Occipital lobe (tissue), 3 donors: ENCODE measurements at places on chromosomes 16 and 17. TPM values are rescaled to one million over a fixed set of nuclear protein-coding genes. Genes with fewer than 3 reads are reported as not detected.
A peak's percentile ranks its signal among the peaks of the same experiment; 100 is the strongest.

GRCh38 chr16:35750157-35750689 is 2290.8 kb downstream of the TP53TG3F start:
- DNase-seq, result no peak

The TBC1D3B gene
- 1.9 TPM for total RNA-seq

- no peak for DNase-seq
Measured at GRCh38 chr16:62620275-62620674, 584.0 kb upstream of the CDH8 start.

The MAF gene
- total RNA-seq, result 26.8 TPM

The DNAI2 gene
- total RNA-seq, result not detected

DNA sequence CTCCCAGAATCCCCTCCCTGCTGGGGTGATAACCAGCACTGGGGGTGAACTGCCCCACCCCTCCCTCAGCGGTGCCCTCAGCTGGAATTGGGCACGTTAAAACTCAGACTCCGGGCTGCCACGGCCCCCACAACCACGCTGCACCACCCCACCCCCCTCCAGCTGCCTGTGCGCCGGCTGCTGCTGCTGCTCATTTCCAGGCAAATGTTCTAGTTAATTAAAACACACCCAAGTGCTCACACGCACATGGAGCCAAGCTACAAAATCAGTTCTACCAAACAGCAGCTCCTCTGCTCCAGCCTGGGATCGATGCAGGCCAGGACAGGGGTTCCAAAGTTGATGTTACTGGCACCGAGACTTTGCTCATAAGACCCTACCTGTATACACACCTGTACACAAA is 180.5 kb downstream of the ZNF423 start:
- no peak for DNase-seq

The PLXDC1 gene
- total RNA-seq, result 9.4 TPM

DNA sequence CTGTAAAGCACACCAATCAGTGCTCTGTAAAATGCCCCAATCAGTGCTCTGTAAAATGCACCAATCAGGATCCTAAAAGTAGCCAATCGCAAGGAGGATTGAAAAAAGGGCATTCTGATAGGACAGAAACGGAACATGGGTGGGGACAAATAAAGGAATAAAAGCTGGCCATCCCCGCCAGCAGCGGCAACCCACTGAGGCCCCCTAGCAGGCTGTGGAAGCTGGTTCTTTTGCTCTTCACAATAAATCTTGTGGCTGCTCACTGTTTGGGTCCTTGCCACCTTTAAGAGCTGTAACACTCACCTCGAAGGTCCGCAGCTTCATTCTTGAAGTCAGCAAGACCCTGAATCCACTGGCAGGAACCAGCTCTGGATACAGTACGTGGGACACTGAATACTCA is 162.4 kb upstream of the TBX2 start:
- no peak for DNase-seq

DNA sequence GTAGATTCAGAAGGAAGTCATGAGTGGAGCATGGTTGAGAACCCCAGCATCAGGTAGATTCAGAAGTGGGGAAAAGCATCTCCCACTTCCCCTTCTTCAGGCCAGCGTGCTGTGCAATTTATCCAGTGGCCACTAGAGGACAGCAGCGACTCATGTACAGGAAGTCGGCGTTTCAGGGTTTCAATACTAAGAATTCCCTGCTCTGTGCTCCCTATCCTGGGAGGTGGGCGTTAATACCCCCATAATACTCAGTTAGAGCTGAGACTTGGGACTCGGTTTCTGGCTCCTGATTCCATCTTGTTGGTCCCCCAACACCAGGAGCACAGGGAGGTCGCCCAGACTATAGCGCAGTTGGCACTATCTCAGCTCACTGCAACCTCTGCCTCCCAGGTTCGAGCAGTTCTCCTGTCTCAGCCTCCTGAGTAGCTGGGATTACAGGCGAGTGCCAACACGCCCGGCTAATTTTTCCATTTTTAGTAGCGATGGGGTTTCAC is 75.3 kb upstream of the AMZ2 start:
- peak; percentile 21 for DNase-seq

- no peak for DNase-seq
Measured at GRCh38 chr17:81868674-81869220, 2.4 kb downstream of the ARHGDIA start.

DNA sequence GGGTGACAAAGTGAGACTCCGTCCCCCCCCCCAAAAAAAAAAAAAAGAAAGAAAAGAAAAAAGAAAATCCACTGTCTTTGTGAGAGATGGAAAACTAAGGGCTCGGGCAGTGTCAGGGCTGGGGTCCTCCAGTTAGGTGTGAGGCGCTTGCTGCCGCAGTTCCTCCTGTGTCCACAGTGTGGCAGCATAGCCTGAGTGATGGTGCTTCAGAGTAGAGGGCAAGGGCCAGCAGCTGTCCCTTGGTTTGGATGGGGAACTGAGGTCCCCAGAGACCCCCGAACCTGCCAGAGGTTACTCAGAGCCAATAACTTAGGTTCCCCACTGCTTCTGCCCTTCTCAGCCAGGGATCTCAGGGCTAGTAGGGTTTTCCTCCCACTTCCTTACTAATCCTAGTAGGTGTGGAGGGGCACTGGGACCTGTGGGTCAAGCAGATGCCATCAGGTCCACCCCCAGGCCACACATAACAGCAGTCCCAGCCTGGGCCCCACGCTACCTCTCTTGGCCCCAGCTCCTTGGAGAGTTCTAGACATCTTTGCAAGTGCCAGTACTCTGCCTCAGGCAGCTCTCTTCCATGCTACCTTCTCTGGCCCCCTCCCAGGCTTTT is 7.9 kb upstream of the LLGL1 start:
- DNase-seq, result peak; percentile 15

DNA sequence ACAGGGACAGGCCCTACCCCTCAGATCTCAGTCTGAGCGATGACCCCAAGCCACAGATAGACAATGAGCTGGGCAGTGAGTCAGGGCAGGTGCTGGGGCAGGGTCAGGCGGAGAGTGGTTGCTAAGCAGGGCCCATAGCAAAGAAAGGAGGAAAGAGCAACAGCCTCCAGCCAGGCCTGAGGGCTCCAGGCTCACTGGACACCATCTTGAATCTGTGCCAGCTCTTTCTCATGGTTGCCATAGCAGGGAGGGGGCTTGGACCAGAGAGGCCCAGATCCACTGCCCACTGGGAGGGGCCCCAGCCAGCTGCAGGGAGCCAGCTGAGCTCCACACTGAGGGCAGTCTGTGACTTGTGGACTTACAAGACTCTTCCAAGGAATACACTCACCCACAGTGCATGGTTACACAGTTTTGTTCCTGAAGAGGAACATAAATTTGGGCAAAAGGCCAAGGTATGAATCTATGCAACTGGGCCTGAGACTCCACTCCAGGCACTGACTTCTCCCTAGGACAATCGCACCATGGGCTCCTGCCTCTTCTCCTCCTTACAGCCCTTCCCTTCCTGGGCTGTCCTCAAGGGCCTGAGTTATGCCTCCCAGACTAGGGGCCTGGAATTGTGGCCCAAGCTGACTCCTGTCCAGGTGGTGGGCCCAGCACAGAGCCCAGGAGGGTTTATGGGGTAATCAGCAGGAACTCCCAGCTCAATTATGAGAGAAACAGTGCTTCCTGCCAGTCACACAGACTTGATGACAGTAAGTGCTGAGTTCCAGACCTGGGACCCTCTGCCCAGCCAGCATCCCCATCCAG is 59.9 kb downstream of the BEAN1 start:
- DNase-seq, result peak; percentile 16

The XAF1 gene
- 2.5 TPM for total RNA-seq

The ABAT gene
- 86.1 TPM for total RNA-seq

DNA sequence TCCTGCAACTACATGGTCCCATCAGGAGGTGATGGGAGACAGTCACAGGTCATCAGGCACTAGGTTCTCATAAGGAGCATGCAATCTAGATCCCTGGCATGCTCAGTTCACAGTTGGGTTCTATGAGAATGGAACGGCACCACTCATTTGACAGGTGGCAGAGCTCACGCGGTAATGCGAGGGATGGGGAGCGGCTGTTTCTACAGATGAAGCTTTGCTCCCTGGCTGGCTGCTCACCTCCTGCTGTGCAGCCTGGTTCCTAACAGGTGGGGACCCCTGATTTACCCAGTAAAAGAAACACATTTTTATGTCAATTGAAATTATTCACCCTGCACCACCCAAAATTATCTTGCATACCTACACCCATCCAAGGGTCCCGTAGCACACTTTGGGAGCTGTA is 42.7 kb upstream of the ZNHIT3 start:
- no peak for DNase-seq

DNA sequence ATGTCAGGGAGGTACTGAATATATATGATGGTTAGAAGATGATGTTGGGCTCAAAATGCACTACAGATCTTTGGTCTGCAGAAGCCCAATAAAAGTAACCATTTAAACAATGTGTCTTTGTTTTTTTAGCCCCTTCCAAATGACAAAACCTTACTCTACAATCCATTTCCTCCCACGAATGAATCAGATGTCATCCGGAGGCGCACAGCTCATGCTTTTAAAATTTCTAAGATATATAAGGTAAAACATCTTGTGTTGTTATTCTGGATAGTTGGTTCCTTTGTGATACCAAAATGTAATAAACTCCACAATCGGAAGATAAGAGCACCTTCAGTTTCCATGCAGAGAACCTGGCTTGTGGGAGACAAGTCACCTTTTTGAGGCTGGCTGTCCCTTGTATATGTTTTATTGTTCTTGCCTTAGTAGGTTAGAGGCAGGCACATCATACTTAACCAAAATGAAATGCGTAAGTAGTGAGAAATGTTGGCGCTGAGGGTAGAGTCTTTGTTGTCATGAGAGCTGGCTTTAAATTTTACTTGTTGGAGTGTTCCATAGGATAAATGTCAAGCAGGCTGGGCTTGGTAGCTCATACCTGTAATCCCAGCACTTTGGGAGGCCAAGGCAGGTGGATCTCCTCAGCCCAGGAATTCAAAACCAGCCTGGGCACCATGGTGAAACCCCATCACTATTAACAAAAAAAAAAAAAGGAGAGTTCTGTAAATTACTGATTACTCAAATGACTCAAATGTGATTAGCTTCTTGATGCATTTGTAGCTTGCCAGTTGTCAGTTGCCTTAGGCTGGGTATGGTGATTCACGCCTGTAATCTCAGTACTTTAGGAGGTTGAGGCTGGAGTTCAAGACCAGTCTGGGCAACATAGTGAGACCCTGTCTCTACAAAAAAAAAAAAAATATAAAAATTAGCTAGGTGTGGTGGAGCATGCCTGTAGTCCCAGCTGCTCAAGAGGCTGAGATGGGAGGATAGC is 19.7 kb upstream of the SNTB2 start:
- no peak for DNase-seq

DNA sequence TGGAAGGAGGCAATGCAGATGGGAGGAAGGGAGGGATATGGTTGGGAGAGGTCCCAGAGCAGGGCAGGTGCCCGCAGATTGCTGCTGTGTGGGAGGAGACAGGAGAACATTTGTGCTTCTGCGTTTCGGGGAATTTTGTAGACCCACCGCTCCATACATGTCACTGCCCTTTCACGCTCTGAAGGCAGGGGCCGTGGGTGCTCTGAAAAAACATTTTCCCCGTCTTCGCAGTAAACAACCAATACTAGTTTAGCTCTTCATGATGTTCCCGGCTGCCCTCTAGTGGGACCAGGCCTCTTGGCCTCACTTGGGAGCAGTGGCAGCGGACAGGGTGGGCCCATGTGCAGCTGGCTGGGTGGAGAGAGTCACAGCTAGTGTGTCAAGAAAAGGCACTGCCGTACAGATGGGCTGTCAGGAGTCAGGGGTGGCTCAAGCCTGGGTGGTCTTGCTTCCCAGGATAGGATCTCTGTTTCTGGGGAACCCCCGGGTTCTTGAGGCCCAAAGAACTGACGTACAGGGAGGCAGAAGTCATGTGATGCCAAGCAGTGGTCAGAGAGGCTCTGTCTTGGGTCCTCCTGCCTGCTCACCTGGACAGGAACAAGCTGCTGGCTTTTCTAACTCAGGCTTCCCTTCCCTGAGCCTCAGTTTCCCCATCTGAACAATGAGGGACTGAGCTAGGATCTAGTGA is 46.5 kb upstream of the CPNE2 start:
- DNase-seq, result peak; percentile 3

DNA sequence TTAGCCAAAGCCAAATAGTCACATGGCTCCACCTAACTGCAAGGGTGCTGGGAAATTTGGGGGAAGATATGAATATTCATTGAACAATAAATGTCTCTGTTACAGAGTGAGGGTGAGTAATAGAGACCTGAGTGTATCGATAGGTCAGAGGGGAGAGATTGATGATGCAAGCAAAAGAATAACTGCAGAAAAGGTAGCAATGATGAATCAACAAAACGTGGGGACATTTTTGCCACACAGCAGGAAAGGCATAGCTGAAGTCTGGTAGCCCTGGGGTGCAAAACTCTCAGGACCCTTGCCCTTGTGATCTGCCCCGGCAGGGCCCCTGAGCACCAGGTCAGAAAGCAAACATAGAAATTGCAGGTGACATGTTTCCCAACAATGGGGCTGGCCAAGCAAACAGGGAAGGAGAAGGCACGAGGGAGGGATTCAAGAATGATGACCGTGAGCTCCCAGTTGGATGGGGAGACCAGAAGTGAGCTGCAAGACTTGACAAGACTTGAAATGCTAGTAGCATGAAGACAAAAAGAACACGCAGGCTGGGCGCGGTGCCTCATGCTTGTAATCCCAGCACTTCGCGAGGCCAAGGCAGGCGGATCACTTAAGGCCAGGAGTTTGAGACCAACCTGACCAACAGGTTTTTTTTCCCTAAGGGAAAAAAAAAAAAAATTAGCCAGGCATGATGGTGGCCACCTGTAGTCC is 12.7 kb upstream of the HERPUD1 start:
- DNase-seq, result no peak

The NPIPA2 gene
- total RNA-seq, result not detected

GRCh38 chr17:33291248-33292200 is 1.6 kb downstream of the ASIC2 start:
- no peak for DNase-seq

The ATP2A1 gene
- 0.16 TPM for total RNA-seq

GRCh38 chr17:72609501-72609900 is 483.0 kb downstream of the SLC39A11 start:
- DNase-seq, result no peak

The KIF2B gene
- total RNA-seq, result not detected

GRCh38 chr16:13453325-13453724 is 466.6 kb upstream of the ERCC4 start:
- no peak for DNase-seq

The STH gene
- total RNA-seq, result 3.9 TPM

The RAPGEFL1 gene
- 17.0 TPM for total RNA-seq

The OR2C1 gene
- total RNA-seq, result 0.62 TPM

The SPATA22 gene
- 0.78 TPM for total RNA-seq

- no peak for DNase-seq
Measured at GRCh38 chr17:27771586-27771985, 28.7 kb downstream of the NOS2 start.

GRCh38 chr17:77140878-77141767 is at the start of gene SEC14L1:
Gene SEC14L1 (plus strand): TSS chr17:77140969. CDS start chr17:77143597, 2,628 bp downstream.
- no peak for DNase-seq

The C16orf46 gene
- total RNA-seq, result 1.4 TPM

DNA sequence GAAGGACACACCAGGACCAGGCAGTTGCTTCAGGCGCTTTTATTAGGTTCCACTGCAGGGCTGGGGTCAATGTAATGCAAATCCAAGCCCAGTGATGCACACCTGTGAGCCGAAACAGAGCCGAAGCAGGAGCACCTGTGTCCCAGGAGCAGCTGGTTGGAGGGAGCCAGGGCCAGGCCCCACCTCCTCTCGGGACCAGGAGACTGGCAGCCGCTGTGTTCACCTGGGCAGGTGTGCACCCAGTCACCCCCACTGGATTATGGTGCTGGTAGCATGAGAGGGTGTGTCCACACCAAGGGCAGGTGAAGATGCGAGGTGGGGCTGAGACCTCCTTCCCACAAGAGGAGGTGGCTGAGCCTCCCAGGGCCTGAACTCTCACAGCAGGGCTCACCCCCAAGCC is 4.7 kb upstream of the FAAP100 start:
- DNase-seq, result no peak

GRCh38 chr17:76427501-76428231 is 25.3 kb downstream of the UBE2O start:
- DNase-seq, result no peak

The RPRML gene
- 16.1 TPM for total RNA-seq

GRCh38 chr16:24820522-24820921 is 25.2 kb upstream of the SLC5A11 start:
- DNase-seq, result no peak
